ENCODE measurements at places on chromosomes 5 and 9. TPM values are rescaled to one million over a fixed set of nuclear protein-coding genes. Genes with fewer than 3 reads are reported as not detected.

Gene SLC6A7
- not detected for total RNA-seq

Gene FBP1
- 1.2 TPM for total RNA-seq

Gene LSM11
- total RNA-seq, result 3.4 TPM

- no peak overlapping the region for H3K27ac ChIP-seq
- H3K4me1 ChIP-seq, result no peaks in the 10 kb centered on the region
- no peak for DNase-seq
- no peaks in the 10 kb centered on the region for H3K27me3 ChIP-seq
- peaks cover 5% of the 10 kb centered on the region for H3K36me3 ChIP-seq
These were observed 97.4 kb downstream of the PBX3 start for GRCh38 chr9:125844611-125845010.

DNA sequence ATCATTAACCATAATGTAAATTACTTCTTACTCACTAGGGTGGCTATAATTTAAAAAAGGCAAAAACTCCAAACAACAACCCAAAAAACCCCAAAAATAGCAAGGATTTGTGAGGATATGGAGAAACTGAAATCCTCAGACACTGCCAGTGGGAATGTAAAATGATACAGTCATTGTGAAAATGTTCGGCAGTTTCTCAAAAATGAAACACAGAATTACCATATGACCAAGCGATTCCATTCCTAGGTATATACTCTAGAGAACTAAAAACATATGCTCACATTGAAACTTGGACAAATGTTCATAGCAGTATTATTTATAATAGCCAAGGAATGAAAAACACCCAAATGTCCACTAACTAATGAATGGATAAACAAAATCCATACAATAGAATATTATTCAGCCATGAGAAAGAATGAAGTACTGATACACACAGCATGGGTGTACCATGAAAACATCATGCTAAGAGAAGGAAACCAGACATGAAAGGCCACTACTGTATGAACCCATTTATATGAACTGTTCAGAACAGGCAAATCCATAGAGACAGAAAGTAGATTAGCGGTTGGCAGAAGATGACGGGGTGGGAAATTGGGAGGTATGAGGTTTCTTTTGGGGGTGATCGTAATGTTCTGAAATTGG lies 119.1 kb downstream of the MAPKAP1 start:
- no peak overlapping the region for H3K4me3 ChIP-seq
- H3K27ac ChIP-seq, result no peak overlapping the region
- no peak for DNase-seq
- no peaks in the 10 kb centered on the region for H3K27me3 ChIP-seq

DNA sequence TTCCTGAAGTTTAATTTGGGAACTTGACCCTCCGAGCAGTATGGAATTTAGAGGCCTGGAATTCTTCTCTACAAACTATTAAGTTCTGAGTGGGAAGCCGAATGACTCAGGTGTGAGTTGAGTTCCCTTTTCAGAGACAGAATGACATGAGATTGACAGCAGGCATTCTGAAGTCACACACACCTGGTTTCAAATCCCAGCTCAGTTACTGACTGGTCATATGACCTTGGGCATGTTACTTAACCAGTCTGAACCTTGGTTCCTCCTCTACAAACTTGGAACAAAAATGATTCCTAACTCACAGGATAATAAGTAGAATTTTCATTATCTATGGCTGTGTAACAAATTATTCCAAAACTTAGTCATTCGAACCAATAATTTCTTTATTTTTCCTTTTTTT lies 45.5 kb upstream of the GPBP1 start:
- no peak overlapping the region for H3K27ac ChIP-seq
- no peak for DNase-seq
- H3K4me3 ChIP-seq, result no peak overlapping the region
- H3K4me1 ChIP-seq, result no peaks in the 10 kb centered on the region

DNA sequence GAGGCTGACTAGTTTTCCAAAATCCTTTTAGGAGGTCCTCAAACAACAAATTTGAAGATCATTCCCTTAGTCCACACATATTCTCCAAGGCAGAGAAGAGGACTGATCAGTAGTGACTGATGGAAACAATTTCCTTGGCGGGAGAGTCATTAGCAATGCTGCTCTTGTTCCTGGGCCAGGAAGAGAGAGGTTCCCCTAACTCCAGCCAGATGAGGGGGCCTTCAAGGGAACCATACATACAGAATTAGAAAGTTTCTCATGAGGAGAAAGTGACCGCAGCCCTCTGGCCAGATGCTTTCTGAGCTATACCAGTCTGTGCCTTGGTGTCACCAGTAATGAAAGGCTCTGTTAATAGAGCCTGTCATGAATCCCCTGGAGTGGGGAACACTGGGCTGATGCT lies 539.4 kb downstream of the BNC2 start:
- H3K27me3 ChIP-seq, result no peaks in the 10 kb centered on the region
- no peak overlapping the region for H3K4me3 ChIP-seq
- H3K4me1 ChIP-seq, result no peaks in the 10 kb centered on the region
- H3K27ac ChIP-seq, result no peak overlapping the region
- H3K36me3 ChIP-seq, result no peaks in the 10 kb centered on the region
- DNase-seq, result no peak

DNA sequence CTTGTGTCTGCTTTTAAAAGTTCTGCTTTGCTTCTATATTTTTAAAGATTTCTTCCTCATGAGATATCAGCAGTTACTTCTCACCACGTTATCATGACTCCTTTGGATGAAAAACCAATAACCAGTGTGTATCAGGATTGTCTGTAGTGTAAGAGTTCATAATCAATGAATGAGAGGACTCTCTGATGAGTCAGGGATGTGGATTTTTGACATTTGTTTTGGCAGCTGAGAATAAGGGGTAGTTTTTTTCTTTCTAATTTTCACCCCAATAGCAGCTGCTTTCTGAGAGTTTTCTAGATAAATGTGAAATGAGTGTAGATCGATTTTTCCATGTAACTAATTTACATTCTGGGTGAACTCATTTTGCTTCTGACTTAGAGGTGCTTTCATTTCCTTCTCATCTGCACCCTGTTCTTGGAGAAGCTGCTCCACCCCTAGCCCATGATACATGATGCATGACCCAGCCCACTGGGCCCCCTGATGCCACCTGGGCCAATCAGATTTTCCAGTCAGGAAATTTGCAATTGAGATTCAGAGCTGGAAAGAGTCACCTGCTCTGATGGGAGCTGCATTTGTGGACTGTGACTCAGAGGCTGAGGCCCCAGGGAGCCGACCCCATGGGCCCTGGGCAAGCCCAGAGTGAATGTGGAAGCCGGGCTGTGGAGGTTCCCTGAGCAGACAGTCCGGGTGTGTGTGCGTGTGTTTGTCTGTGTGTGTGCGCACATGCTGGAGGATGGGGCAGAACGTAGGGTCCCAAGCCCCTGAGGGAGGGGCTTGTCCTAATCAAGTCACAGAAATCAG lies 159.3 kb downstream of the RGS3 start:
- peaks cover 23% of the 10 kb centered on the region for H3K4me1 ChIP-seq
- H3K27ac ChIP-seq, result no peak overlapping the region
- DNase-seq, result peak; percentile 96
- H3K4me3 ChIP-seq, result no peak overlapping the region

- no peaks in the 10 kb centered on the region for H3K4me1 ChIP-seq
- no peaks in the 10 kb centered on the region for H3K36me3 ChIP-seq
- no peak for DNase-seq
- no peak overlapping the region for H3K4me3 ChIP-seq
These were observed 310.9 kb downstream of the BNC2 start for GRCh38 chr9:16559418-16560188.

Data from endodermal cell (in vitro differentiated cells).